Cerebellar nuclear complex (tissue), 1 donor: ENCODE measurements at places on chromosomes 4 and X.

- no peak for DNase-seq
Observed at GRCh38 chr4:19772581-19772980, 479.1 kb upstream of the SLIT2 start.

- DNase-seq: no peak
Observed at GRCh38 chr4:187903106-187903505, 92.5 kb upstream of the ZFP42 start.

- DNase-seq: no peak
Observed at GRCh38 chr4:109877400-109877799, 29.5 kb downstream of the LRIT3 start.

- no peak for DNase-seq
Observed at GRCh38 chrX:10574663-10575062, 45.7 kb downstream of the MID1 start.

DNA sequence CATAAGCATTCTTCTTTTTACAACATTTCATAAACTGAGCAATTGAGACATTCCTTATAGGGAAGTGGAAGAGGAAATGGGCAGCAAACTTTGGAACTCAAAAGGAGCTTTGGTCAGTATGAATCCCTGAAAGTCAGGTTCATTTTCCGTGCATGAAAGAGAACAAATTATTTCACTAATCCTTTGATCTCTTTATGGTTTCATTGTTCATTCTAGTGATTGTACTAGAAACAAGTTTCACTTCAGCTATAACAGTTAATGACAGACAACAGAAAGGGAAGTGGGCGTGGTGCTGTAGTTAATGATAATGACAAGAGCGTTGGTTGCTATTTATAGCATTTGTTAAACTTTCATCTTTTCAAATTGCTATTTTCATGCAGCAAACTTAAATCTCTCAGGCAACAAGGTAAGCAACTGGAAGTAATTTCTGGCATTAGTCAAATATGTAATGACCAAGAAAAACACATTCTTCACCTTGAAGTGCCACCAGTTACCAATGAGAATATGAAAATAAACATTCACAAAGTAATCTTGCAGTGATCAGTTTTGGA, 98.4 kb downstream of the AREG start:
- no peak for DNase-seq

- no peak for DNase-seq
Observed at GRCh38 chr4:169934794-169935429, 91.3 kb downstream of the MFAP3L start.

- DNase-seq: no peak
Observed at GRCh38 chrX:85244450-85245211, 840 bp downstream of the ZNF711 start.

- DNase-seq: peak; percentile 80
Observed at GRCh38 chr4:160403081-160403480, 1300.2 kb downstream of the RAPGEF2 start.

- no peak for DNase-seq
Observed at GRCh38 chr4:155667222-155667567, 547 bp downstream of the GUCY1A1 start.

- no peak for DNase-seq
Observed at GRCh38 chrX:18047491-18047890, 173.2 kb downstream of the BEND2 start.

DNA sequence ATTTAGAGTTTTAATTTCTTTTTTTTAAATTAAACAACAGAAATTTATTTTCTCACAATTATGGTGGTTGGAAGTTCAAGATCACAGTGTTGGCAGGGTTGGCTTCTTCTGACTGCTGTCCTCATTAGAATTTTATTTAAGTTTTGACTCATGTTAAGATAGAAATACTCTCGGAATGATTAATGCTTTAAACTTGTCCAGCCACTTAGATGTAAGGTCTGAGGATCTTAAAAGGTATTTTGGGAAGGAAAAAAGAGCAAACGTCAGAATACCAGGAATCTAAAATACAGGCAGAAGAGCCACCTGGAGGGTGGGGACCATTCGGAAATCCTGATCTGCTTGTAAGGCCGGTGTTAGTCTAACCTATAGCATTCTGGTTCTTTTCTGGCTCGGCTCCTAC, 423.0 kb upstream of the MAGEB2 start:
- no peak for DNase-seq

DNA sequence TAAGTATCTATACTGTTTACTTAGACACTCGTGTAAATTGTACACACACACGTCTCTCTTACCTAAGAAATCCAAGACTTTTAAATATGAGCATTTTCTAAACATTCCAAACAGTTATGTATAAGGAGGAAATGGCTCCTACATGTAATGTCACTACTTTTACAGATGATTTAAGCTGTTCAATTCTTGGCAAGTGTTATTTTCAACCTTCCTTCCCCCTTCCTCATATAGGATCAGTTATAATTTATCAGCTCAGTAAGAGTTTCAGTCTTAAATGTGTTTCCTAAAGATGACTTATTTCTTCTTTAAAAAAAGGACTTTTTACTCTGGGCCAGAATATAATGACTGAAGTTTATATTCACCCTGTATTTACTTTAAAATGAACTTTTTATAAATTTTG, 601.1 kb downstream of the ANKRD50 start:
- DNase-seq: no peak

- no peak for DNase-seq
Observed at GRCh38 chr4:70606459-70606858, 14.4 kb downstream of the AMBN start.

- no peak for DNase-seq
Observed at GRCh38 chrX:9033179-9033578, 748 bp downstream of the FAM9B start.

GRCh38 chr4:4334798-4335520, 44.9 kb downstream of the ZBTB49 start:
- DNase-seq: no peak

DNA sequence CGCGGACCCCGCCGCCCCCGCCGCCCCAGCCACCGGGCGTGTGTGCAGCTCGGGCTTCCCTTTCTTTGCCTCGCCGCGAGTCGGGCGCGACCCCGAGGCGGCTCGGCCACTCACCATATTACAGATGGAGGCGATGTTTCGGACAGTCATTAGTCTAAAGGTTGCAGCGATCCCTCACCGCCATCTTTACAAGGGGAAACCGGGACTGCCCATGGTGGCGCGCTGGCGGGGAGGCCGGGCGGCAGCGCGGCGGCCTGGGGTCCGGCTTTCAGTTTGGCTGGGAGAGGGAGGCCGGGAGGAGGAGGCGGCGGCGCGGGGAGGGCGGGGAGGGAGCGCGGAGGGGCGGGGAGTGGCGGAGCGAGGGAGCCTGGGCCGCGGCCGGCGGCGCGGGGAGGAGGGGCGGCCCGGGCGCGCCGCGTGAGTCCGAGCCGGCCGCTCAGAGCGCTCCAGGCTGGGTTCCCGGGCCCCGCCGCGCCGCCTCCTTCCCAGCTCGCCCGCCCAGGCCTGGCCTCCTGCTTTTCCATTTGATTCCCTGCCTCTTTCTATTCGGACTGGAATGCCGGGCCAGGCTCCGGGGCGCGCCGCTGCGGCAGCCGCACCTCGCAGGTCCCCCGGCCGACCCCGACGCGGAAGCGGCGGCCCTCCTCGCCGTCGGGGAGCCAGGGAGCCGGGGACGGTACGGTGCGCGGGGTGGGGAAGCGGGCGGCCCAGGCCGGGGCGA, at the start of gene USP46:
Gene USP46, minus strand, starts transcription at position 301 of the 721 bp plus-strand sequence. Its CDS starts 151 bp downstream, at position 150.
- DNase-seq: no peak

DNA sequence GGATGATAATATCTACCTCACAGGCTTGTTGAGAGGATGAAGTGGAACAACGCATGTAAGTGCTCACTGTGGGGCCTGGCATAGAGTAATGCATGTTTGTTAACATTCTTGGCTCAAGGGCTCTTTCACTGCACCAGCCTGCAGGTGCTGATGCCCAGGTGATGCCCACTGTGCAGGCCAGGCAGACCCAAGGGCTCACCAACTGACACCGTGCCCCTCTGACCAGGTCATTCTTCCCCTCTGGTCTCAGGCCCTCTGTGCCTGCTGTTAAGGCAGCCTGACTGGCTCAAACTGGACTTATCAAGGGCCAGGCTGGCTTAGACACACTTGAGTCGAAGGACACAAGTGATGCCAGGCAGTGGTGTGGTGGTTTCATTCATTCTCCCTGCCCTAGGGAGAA, 90.5 kb downstream of the PJA1 start:
- no peak for DNase-seq

DNA sequence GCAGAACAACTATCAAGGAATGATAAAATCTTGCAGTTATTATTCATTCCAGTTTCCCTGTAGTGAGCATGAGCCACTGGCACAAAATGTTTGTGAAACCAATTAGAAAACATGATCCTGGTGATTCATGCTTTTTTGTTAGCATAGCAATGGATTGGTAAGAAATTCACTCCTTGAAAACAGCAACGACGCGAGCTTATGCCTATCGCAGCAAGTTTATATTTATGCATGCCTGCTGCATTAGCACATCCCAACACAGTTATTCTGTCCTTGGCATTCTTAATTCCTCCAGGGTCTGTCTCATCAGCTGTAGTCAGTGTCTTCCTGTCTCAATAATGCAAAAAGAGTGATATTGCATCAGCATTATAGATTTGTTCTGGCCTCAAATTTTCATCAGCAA, 975.9 kb downstream of the STIM2 start:
- DNase-seq: no peak

GRCh38 chrX:69607616-69608015, 8.3 kb upstream of the EDA start:
- DNase-seq: no peak

DNA sequence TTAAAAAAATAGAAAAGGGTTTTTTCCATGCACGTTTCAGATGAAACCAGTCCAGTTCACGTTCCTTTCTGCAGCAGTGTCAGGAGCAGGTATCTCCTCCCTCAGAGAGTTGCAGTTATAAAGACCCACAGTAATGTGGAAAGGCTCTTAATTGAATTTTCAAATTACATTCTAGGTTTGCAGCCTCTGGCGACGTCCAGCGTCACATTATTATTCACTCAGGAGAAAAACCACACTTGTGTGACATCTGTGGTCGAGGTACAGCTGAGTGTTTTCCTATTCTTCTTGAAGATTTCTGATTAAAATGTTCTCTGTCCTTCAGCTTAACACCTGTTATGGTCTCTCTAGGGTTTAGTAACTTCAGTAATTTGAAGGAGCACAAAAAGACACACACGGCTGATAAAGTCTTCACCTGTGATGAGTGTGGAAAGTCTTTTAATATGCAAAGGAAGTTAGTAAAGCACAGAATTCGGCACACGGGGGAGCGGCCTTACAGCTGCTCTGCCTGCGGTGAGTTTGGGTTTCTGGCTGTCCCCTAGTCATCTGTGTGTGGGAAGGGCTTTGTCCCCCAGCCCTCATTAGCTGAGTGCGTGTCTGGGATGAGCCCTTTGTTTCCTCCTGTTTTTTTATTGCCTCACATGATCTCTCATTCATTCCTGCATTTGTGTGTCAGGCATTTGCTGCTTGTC, 25.6 kb downstream of the ZBTB49 start:
- DNase-seq: no peak

- DNase-seq: no peak
Observed at GRCh38 chr4:156237231-156237630, 283.6 kb upstream of the CTSO start.

DNA sequence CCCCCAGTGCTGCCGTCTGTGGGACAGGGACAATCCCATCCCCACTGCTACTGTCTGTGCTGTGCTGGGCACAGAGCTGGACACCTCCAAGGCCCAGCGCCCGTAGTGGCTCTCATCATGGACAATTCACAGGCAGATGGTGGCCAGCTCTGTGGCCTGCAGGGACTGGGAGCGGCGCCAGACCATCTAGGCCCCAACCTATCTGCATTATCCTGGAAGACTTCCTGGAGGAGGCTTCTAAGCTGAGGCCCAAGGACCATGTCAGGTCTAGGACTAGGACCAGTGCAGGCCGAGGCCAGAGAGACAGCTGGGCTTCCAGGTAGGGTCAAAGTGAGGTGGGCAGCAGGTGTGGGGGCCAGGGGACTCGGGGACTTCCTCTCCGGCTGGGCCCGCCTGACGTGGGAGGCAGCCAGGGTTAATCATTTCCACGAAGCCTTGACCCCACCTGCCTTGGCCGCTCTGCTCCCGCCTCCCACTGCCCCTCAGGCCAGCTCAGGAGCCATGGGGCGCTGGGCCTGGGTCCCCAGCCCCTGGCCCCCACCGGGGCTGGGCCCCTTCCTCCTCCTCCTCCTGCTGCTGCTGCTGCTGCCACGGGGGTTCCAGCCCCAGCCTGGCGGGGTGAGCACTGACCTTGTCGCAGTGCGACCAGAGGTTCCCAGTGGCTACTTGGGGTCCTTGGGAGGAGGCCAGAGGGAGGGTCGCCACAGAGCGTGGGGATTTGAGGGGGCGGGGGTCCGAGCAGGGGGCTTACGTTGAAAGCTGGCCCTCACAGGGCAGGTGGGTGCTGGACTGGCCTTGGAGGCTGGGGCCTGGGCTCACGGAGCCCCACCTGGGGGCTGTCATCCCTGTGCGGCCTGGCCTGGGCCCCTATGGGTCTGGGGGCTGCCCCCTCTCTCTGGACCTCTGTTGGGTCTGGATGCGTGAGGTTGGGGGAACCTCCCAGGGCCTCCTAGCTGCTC, at the start of gene HGFAC:
Gene HGFAC, plus strand, starts transcription at position 468 of the 959 bp plus-strand sequence. Its CDS starts 34 bp downstream, at position 502.
- DNase-seq: no peak

DNA sequence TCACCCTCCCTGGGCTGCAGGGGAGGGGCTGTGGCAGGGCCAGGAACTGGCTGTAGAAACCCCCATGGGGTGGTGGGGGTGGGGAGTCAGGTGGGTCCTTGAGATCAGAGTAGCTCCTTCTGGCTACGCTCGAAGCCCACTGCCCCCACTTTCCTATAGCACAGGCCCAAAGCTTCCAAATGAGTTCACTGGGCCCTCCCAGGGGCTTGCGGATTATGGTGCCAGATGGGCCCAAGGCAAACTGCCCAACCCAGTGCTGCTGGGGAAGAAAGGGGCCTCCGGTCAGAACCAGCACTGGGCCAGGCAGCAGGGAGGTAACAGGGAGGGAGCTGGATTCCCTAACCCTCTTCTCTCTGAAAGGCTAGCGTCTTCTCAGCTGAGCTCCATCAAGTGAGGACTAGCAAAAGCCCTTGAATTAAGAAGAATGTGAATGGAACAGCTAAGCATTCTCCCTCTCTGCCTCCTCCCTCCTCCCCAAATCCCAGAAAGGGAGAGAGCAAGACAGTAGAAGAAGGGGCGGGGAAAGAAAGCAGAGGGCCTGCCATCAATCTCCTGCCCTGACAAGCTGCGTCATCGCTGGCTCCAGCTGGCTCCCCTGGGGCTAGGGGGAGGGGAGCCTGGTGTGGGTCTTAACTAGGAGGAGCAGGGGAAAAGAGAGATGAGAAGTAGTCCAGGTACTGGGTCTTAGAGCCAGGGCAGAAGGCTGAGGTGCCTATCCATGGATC, 34.7 kb downstream of the FRMPD3 start:
- DNase-seq: no peak

GRCh38 chrX:87728459-87728858, 210.9 kb downstream of the KLHL4 start:
- no peak for DNase-seq

DNA sequence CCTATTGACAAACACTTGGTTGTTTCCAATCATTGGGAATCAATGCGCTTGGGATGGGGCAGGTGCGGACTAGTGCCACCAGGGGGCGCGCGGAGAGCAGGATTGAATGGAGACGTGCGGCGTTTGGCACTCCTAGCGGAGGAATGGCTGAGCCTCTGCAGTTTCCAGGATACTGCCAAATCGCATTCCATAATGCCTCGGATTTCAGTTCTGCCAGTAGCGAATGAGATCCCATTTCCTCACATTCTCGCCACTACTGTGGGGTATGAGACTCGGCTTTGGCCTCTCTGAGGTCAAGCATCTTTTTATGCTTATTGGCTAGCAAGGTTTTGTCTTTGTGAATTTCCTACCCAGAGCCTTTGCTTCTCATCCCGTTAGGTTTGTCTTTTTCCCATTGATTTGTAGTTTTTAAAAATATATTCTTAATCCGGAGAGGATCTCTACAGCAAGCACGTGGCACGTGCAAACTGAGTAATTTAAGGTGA, 28.7 kb downstream of the CLDN34 start:
- peak; percentile 34 for DNase-seq

GRCh38 chrX:77436271-77436670, 10.9 kb upstream of the FGF16 start:
- no peak for DNase-seq

- DNase-seq: no peak
Observed at GRCh38 chr4:112284166-112284565, 1.5 kb downstream of the TIFA start.
